ENCODE measurements at places on chromosomes 3 and 15.

- no peak for DNase-seq
These were observed 15.6 kb downstream of the SEMA3F start for GRCh38 chr3:50170689-50171088.

GRCh38 chr3:187567021-187567420, 103.2 kb downstream of the SST start:
- no peak for DNase-seq

DNA sequence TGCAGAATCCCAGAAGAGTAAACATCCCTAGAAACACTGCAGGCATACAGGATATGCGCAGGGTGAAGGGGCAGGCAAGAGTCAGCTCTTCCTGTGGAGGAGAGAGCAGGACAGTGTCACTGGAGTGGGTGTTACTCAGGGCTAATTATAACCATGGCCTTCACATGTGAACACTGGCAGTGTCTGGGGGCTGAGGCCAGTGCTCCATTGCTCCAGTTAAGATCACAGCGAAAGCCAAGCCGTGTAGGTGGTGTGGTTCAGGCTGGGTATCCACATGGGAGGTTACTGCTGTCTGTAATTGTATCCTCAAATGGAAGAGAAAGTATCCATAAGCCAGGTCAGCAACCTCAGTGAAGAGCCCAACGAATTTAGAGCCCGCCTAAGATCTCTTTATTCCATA, 84.6 kb downstream of the MESD start:
- DNase-seq = no peak

DNA sequence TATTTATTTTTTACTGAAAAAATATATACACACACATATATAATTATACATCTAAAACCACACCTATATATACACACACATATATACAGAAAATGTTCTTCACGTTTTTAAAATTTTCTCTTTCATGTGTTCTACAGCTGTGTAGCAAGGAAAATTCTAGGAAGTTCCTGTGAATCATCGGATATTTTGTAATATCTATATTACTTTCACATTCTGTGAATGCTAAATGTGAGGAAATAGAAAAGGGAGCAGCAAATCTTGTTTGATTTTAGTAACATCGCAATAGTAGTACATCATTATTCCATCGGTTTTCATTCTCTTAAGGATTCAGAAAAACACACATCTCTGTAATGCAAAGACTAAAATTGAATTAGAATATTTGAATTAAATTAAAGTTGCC, 836.8 kb upstream of the NECTIN3 start:
- DNase-seq = no peak

- no peak for DNase-seq
These were observed 173.8 kb downstream of the RPLP1 start for GRCh38 chr15:69626095-69627066.

DNA sequence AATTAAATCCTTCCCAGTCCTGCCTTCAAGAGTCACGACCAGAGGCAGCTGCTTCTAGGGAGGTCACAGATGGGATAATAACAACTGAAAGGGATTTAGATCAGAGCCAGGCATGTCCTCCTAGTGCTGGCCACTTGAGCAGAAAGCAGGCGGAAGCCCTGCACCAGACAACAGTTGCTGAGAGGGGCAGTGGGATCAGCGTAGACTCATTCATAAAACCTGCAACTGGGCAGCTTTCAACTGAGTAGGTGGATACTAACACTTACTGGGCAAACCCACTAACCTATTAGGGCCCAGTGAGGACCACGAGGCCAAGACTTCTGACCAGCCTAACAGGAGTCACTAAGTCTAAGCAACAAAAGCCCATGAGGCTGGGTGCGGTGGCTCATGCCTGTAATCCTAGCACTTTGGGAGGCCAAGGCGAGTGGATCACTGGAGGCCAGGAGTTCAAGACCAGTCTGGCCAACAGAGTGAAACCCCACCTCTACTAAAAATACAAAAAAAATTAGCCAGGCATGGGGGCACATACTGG, 67.0 kb downstream of the DAPK2 start:
- no peak for DNase-seq

GRCh38 chr3:108602249-108602934, 12.9 kb downstream of the DZIP3 start:
- DNase-seq = no peak

- DNase-seq = no peak
These were observed 23.6 kb downstream of the PTX3 start for GRCh38 chr3:157460253-157460652.

All from stimulated activated CD4-positive, alpha-beta T cell treated with anti-CD3 and anti-CD28 coated beads, Interleukin-12 subunit alpha, Interleukin-12 subunit beta, amount 100 ng/mL, for 24 hours (primary cell).